T-helper 17 cell (primary cell): ENCODE measurements at places on chromosomes 7 and 10. TPM values are rescaled to one million over a fixed set of nuclear protein-coding genes. Genes with fewer than 3 reads are reported as not detected.

DNA sequence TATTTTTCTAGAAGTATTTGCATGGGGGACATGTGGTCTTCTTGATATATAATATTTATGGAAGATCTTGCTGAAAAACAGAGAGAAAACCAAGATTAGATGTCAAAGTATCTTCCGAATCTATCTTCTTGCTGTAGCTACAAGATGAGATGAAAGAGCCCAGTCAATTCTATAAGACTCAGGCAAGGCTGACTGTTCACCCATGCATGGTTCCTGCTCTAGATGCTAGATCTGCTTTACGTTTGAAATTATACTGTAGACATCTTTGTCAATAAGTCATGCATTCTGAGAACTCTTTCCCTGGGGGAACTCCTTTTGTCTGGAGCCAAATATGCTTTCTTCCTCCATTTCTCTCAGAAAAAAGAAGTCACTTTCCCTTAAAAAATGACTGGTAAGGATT, 1292.0 kb downstream of the XPNPEP1 start:
- DNase-seq = no peak
- H3K4me1 ChIP-seq = no peaks in the 10 kb centered on the region
- no peak overlapping the region for H3K4me3 ChIP-seq
- no peaks in the 10 kb centered on the region for H3K36me3 ChIP-seq
- H3K27me3 ChIP-seq = no peaks in the 10 kb centered on the region

DNA sequence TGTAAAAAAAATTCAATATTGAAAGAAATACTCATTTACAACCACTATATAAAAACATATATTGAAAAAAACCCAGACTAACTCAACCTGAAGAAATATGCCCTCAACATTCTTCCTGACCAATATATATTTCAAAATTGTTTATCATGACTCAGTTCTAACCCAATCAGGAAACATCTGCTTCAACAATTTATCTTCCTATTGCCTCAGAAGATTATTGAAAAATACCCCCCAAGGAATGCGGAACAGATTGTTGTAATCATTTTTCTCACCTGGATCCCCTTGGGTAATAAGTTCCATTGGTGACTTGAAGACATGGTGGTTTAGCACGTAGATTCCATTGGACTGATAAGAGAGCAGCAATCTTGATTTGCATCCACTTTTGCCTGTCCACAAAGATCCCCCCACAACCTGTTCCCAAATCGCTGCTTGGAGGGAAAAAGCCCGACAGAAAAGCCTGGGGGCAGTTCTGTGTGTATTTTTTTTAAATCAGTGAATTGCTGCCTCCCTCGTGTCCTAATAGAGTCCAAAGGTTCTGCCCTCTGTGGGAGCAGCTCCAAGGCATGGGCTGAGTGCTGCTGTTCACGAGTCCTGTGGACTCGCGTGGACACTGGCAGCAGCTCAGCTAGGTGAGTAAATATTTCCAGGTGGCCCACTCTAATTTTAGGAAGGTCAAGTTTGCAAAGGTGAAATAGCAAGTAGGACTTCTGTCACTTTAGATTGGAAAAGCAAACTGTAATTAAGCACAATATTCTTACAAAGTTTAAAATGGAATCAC, 5.9 kb upstream of the INHBA start:
- DNase-seq = no peak
- H3K36me3 ChIP-seq = no peaks in the 10 kb centered on the region
- no peak overlapping the region for H3K4me3 ChIP-seq
- H3K4me1 ChIP-seq = peaks cover 2% of the 10 kb centered on the region
- peaks cover 36% of the 10 kb centered on the region for H3K27me3 ChIP-seq
- H3K27ac ChIP-seq = no peak overlapping the region

DNA sequence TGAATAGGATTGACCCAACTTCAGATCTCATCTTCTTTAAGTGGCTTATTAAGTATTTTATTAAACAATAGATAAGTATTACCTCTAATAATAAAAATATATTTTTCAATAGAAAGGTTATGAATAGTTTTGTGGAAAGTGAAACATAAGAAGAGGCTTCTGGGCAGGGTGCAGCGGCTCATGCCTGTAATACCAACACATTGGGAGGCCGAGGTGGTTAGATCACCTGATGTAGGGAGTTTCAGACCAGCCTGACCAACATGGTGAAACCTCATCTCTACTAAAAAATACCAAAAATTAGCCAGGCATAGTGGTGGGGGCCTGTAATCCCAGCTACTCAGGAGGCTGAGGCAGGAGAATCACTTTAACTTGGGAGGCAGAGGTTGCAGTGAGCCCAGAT, 26.5 kb downstream of the GPR85 start:
- H3K27ac ChIP-seq = no peak overlapping the region
- no peaks in the 10 kb centered on the region for H3K36me3 ChIP-seq
- DNase-seq = no peak
- peaks cover 22% of the 10 kb centered on the region for H3K27me3 ChIP-seq

- H3K4me1 ChIP-seq = peaks cover 6% of the 10 kb centered on the region
- no peak for DNase-seq
- H3K36me3 ChIP-seq = no peaks in the 10 kb centered on the region
- H3K4me3 ChIP-seq = no peak overlapping the region
- H3K27ac ChIP-seq = no peak overlapping the region
- peaks cover 4% of the 10 kb centered on the region for H3K27me3 ChIP-seq
Measured at GRCh38 chr10:103709341-103709920, 145.9 kb downstream of the SH3PXD2A start.

DNA sequence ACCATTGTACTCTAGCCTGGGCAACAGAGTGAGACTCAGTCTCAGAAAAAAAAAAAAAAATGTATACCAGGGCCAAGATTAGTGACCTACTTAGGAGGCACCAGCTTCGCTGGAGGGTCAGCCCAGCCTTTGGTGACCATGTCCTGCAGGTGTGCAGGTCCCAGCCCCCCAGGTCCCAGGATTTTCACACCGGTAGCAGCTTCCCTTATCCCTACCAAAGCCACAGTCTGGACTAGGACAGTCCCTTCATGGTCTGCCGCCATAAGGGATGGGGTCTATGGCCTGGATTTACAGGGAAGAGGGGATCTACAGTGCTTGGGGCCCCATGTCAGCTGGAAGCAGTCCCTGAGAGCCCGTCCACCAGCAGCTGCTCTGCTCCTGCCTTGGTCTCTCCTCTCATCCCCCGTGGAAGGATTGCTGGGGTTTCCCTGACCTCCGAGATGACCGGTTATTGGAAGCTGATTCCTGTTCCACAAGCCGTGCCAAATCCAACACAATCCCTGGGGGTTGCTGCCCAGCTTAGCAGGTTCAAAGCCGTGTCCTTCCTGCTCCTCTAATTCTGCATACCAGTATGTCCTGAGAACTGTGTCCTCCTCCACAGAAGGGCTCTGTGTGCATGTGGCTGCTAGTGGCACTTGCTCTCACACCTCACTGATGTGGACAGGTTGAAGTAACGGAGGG, 11.0 kb upstream of the NDUFB2 start:
- no peak overlapping the region for H3K4me3 ChIP-seq
- DNase-seq = no peak
- no peak overlapping the region for H3K27ac ChIP-seq
- H3K4me1 ChIP-seq = peaks cover 8% of the 10 kb centered on the region
- H3K27me3 ChIP-seq = no peaks in the 10 kb centered on the region

DNA sequence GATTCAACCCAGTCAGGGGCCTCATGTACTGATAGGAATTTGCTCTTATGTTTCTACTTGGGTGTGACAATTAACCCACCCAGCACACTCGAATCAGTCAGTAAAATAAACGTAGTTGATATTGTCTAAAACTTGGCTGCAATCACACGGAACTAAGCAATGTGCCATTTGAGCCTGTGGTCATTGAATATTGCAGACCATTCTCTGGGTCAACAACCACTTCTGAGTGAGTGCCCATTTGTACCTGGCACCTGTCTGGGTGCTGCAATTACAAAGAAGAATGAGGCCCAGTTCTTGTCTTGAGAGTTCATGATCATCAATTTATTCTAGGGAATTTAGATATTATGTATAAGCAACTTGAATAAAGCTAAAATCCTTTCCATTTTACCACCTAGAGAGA, 29.8 kb downstream of the NPY start:
- H3K4me3 ChIP-seq = no peak overlapping the region
- H3K36me3 ChIP-seq = no peaks in the 10 kb centered on the region
- H3K4me1 ChIP-seq = no peaks in the 10 kb centered on the region
- H3K27me3 ChIP-seq = peaks cover 37% of the 10 kb centered on the region

GRCh38 chr10:17607603-17608332, 9.4 kb downstream of the HACD1 start:
- H3K27ac ChIP-seq = no peak overlapping the region
- no peaks in the 10 kb centered on the region for H3K27me3 ChIP-seq
- no peak for DNase-seq
- H3K36me3 ChIP-seq = no peaks in the 10 kb centered on the region
- no peak overlapping the region for H3K4me3 ChIP-seq

DNA sequence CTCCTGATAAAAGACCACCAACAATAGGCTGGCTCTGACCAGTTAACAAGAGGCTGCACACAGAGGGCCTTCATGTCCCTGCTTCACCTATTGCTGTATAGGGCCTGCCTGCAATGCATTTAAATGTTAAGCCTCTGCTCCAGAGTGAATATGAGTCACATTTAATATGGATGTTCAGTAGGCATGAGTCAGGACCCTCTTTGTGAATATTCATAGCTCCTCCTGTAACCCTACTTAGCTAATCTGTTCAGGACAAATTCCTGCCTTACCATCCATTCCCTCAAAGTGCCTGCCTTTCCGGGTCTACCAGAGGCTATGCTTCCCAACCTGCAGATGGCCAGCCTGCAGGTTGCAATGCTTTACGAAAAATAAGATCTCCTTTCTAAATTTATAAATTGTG, 32.5 kb downstream of the ARHGAP22 start:
- no peak overlapping the region for H3K4me3 ChIP-seq
- DNase-seq = no peak
- no peaks in the 10 kb centered on the region for H3K4me1 ChIP-seq
- no peak overlapping the region for H3K27ac ChIP-seq
- peaks cover 32% of the 10 kb centered on the region for H3K27me3 ChIP-seq
- H3K36me3 ChIP-seq = peaks cover 7% of the 10 kb centered on the region

- H3K27ac ChIP-seq = no peak overlapping the region
- H3K27me3 ChIP-seq = peaks cover 42% of the 10 kb centered on the region
- H3K4me3 ChIP-seq = peak overlapping the region; percentile 85
- no peaks in the 10 kb centered on the region for H3K36me3 ChIP-seq
Measured at GRCh38 chr10:84540617-84541288, 212.4 kb downstream of the CCSER2 start.

GRCh38 chr10:24444337-24444736, 235.4 kb downstream of the KIAA1217 start:
- no peak for DNase-seq
- peaks cover 2% of the 10 kb centered on the region for H3K36me3 ChIP-seq
- H3K27ac ChIP-seq = no peak overlapping the region
- H3K27me3 ChIP-seq = peaks cover 17% of the 10 kb centered on the region
- no peak overlapping the region for H3K4me3 ChIP-seq

GRCh38 chr10:113527211-113527906, 25.5 kb upstream of the HABP2 start:
- H3K27me3 ChIP-seq = peaks cover 40% of the 10 kb centered on the region
- no peak overlapping the region for H3K27ac ChIP-seq
- no peaks in the 10 kb centered on the region for H3K36me3 ChIP-seq
- peaks cover 4% of the 10 kb centered on the region for H3K4me1 ChIP-seq

DNA sequence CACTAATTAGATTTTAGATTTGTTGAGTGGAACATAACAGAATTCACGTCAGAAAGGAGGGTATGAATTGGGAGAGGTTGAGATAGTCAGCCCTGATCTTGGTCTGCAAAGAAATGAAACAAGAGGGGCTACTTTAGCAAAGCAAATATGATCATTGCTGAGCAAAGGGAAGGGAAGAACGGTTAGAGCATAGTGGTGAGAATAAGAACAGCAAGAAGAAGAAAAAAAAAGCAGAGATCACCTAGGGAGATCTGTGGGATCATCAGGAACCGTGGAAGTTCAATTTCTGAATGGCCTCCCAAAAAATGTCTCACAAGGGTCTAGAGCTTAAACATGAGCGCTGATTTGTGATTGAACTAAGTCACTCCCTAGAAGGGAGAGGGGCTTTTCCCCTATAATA, 156.1 kb downstream of the DGKI start:
- no peak overlapping the region for H3K27ac ChIP-seq
- no peak overlapping the region for H3K4me3 ChIP-seq
- no peaks in the 10 kb centered on the region for H3K4me1 ChIP-seq
- DNase-seq = no peak
- no peaks in the 10 kb centered on the region for H3K36me3 ChIP-seq
- peaks cover 39% of the 10 kb centered on the region for H3K27me3 ChIP-seq

- DNase-seq = no peak
- peaks cover 19% of the 10 kb centered on the region for H3K27me3 ChIP-seq
- no peaks in the 10 kb centered on the region for H3K4me1 ChIP-seq
- H3K4me3 ChIP-seq = no peak overlapping the region
- H3K27ac ChIP-seq = no peak overlapping the region
Measured at GRCh38 chr10:126561921-126562680, 108.4 kb downstream of the C10orf90 start.

GRCh38 chr10:128024426-128024825, 101.8 kb downstream of the MKI67 start:
- H3K4me3 ChIP-seq = no peak overlapping the region
- no peaks in the 10 kb centered on the region for H3K36me3 ChIP-seq
- DNase-seq = no peak
- no peak overlapping the region for H3K27ac ChIP-seq

GRCh38 chr7:45181991-45182855, 24.6 kb downstream of the RAMP3 start:
- DNase-seq = no peak
- H3K4me1 ChIP-seq = peaks cover 13% of the 10 kb centered on the region
- H3K4me3 ChIP-seq = no peak overlapping the region
- peaks cover 9% of the 10 kb centered on the region for H3K36me3 ChIP-seq

- no peaks in the 10 kb centered on the region for H3K27me3 ChIP-seq
- peak overlapping the region; percentile 93 for H3K4me3 ChIP-seq
- peaks cover 6% of the 10 kb centered on the region for H3K36me3 ChIP-seq
- peaks cover 41% of the 10 kb centered on the region for H3K4me1 ChIP-seq
Measured at GRCh38 chr10:91164520-91165065, 55.9 kb upstream of the PCGF5 start.

DNA sequence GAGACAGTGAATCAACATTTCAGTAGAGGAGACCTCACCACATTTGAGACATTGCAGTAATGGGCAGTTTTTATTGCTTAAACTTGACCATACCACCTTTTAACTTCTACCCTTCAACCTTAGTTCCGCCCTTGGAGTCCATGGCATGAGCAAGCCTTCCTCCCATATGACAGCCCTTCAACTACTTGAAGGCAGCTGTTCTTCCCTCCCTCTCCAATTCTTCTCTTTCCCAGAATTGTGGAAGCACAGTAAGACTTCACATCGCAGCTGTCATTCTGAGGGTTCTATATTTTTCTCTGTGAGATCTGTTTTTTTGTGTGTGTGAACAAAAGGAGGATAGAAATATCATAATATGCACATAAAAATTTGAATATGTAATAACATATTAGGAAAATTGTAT, 2.2 kb upstream of the TSPAN12 start:
- no peak for DNase-seq
- H3K27ac ChIP-seq = no peak overlapping the region
- no peak overlapping the region for H3K4me3 ChIP-seq

Gene MINDY3
- 34.1 TPM for total RNA-seq

Gene NYAP1
- total RNA-seq = 1.3 TPM

Gene CPA5
- 2.5 TPM for total RNA-seq

Gene GDF2
- not detected for total RNA-seq

Gene CFTR
- not detected for total RNA-seq

Gene EGR2
- 3.1 TPM for total RNA-seq

Gene BCL7B
- total RNA-seq = 112 TPM

Gene LRGUK
- total RNA-seq = 0.60 TPM

Gene ADRA2A
- 1.9 TPM for total RNA-seq

Gene TMEM236
- total RNA-seq = 0.07 TPM

Gene TMEM139
- total RNA-seq = 0.86 TPM

Gene NEUROG3
- total RNA-seq = not detected

Gene ATP5F1C
- total RNA-seq = 115 TPM

Gene PPA1
- 80.9 TPM for total RNA-seq

Gene UBTD1
- total RNA-seq = 1.1 TPM

Gene ASAH2B
- 1.3 TPM for total RNA-seq

Gene PTF1A
- total RNA-seq = not detected

Gene FOXK1
- total RNA-seq = 59.8 TPM

Gene CRYGN
- 0.99 TPM for total RNA-seq

Gene CCDC6
- total RNA-seq = 27.0 TPM
